ENCODE measurements at places on chromosomes 2 and 18.

DNA sequence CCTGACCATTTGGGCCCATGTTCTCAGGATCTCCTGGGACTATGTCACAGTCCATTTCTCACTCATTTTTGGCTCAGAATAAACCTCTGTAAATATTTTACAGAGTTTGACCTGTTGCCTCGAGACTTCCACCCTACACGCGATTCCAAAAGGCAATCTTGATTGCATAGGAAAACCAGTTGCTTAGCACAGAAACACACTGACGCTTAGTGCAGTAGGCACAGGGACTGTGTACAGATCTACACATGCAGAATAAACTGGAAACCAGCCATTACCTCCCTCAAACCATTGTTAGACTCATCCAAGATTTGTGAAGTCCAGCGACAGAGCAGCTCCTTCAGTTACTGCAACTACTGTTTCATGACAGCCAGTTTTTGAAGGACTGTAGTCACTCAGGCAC lies 73.0 kb downstream of the NCKAP5 start:
- no peaks in the 10 kb centered on the region for H3K36me3 ChIP-seq
- no peak for DNase-seq
- H3K4me3 ChIP-seq, result no peak overlapping the region
- H3K27ac ChIP-seq, result no peak overlapping the region
- H3K4me1 ChIP-seq, result no peaks in the 10 kb centered on the region

DNA sequence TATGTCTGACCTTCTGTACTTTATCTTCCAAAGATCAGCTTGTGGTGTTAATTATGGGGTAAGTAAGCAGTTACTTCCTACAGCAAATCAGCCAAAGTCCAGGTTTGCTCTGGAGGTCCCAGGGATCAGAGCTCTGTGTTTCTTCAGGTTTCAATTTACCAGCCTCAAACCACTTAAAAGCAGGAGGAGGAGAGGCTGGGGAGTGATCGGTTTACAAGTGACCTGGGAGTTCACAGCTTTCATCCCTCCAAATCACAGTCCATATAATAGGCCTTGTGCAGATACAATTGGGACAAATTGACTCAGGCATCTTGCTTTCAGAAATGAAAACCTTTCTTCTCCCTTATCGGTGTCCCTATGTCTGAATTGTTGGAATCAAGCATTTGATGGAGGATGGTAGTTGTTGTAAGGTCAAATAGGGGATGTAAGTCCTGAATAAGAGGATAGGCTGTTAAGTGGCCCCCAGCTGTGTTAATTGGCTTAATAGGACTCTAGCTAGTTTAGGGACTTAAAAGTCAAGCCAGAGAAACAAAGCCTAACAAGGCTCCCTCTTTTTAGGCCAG lies 188.0 kb upstream of the NT5C1B start:
- DNase-seq, result no peak
- H3K4me1 ChIP-seq, result peaks cover 9% of the 10 kb centered on the region
- H3K27ac ChIP-seq, result no peak overlapping the region
- H3K36me3 ChIP-seq, result no peaks in the 10 kb centered on the region

GRCh38 chr2:20050646-20051531 lies 539 bp downstream of the LAPTM4A start:
- H3K4me3 ChIP-seq, result peak overlapping the region; percentile 97
- peaks cover 27% of the 10 kb centered on the region for H3K4me1 ChIP-seq
- no peaks in the 10 kb centered on the region for H3K36me3 ChIP-seq
- peak; percentile 81 for DNase-seq
- H3K27ac ChIP-seq, result peak overlapping the region; percentile 100

GRCh38 chr2:189091253-189091652 lies 88.3 kb downstream of the COL5A2 start:
- no peak overlapping the region for H3K4me3 ChIP-seq
- H3K27me3 ChIP-seq, result no peaks in the 10 kb centered on the region
- DNase-seq, result peak; percentile 40
- H3K4me1 ChIP-seq, result peaks cover 78% of the 10 kb centered on the region
- H3K36me3 ChIP-seq, result peaks cover 70% of the 10 kb centered on the region

DNA sequence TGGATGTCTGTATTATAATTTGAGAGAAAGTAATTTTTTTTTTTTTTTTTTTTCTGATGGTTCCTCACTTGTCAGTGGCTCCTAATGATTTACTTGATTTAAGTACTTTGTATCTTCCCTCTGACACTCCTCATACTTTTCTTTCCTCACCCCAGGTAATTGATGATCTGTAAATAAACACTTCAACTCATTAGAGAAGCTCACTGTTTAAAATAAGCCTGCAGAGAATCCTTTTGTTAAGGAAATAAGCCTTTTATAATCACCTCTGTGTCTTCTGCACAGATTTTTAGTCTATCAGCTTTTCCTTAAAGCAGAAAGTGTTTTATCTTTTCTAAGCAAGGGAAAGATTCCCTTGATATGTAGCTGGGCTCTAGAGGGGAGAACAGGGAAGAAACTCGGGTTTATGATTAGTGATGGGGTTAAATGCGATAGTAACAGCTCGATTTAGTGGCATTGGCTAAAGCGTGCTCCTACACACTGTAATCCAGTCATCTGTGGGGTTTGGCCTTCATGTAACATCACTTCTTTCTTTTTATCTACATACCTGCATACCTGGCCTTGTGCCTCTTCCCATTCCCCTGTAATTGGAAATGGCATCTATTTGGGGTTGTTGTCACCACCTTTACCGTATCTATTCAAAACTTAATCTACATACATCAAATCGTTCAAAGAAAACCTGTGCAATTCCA lies 60.1 kb upstream of the LRRTM1 start:
- no peak for DNase-seq
- no peak overlapping the region for H3K27ac ChIP-seq
- H3K4me1 ChIP-seq, result no peaks in the 10 kb centered on the region
- H3K27me3 ChIP-seq, result no peaks in the 10 kb centered on the region
- H3K4me3 ChIP-seq, result no peak overlapping the region
- H3K36me3 ChIP-seq, result no peaks in the 10 kb centered on the region

- no peak for DNase-seq
- H3K4me1 ChIP-seq, result no peaks in the 10 kb centered on the region
- H3K27me3 ChIP-seq, result no peaks in the 10 kb centered on the region
- H3K36me3 ChIP-seq, result no peaks in the 10 kb centered on the region
Observed at GRCh38 chr2:186399082-186399644, 86.9 kb upstream of the ZC3H15 start.

DNA sequence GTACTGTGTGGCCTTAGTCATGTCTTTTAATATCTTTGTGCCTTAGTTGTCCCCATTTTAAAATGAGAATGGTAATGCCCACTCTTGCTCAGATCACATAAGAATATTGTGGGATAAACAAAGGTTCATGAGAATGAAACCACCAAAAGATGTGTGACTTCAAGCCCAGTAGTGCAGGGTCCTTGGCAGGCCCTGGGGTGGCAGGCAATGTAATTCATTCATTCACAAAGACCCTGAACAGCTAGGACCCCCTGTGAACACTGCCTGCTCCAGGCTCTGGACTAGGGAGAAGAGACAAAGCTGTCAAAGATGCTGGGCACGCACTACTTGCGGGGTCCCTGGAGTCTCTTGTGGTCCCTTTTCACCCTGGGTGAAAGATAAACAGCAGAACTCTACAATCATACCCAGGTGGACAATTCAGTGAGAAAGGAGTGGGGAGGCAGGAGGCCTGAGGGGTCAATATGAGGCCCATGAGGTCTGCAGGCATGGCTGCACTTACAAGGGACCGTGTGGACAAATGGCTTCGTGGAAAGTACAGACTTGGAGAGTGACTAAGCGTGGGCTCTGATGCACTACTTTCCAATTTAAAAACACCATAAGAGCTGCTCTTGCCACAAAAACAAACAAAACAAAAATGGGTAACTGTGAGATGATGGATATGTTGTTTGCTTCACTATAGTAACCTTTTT lies 136.1 kb downstream of the SMAD7 start:
- no peak overlapping the region for H3K4me3 ChIP-seq
- H3K27ac ChIP-seq, result no peak overlapping the region
- H3K4me1 ChIP-seq, result no peaks in the 10 kb centered on the region
- H3K36me3 ChIP-seq, result peaks cover 14% of the 10 kb centered on the region
- peak; percentile 24 for DNase-seq

DNA sequence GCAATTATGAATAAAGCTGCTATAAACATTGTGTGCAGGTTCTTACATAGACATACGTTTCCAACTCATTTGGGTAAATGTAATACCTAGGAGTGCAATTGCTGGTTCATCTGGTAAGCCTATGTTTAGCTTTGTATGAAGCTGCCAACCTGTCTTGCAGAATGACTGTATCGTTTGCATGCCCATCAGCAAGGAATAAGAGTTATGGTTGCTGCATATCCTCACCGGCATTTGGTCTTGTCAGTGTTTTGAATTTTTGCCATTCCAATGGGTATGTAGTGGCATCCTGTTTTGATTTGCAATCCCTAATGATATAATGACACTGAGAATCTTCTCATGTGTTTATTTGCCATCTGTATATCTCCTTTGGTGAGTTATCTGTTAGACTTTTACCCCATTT lies 20.7 kb downstream of the CCDC150 start:
- H3K4me3 ChIP-seq, result no peak overlapping the region
- peaks cover 12% of the 10 kb centered on the region for H3K4me1 ChIP-seq
- no peaks in the 10 kb centered on the region for H3K27me3 ChIP-seq

- no peak for DNase-seq
- H3K27me3 ChIP-seq, result peaks cover 10% of the 10 kb centered on the region
- no peaks in the 10 kb centered on the region for H3K36me3 ChIP-seq
Observed at GRCh38 chr18:56461151-56461550, 177.2 kb downstream of the TXNL1 start.

DNA sequence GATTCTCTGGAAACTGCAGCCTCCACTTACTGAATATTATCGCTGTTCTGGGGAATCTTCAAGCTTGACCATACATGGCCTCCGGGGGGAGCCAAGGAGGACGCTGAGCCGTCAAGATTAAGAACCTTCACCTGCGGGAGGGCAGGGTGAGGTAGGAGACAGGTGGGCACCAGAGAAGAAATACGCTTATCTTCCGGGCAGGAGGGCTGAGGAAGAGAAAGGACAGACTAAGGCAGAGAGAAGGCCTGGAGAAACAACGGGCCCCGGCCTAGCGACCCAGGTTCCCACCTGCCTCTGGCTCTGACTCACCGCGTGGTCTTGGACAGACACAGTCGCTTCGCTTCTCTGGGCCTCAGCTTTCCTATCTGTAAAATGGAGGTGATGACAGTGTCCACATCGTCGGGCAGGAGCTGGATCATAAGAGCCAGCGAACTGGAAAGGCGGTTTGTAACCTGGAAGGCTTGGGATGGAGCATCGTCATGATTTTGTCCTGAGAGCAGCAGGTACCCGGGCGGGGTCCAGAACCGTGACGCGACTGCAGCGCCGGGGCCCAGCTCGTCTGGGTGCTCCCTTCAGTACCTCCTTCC lies 659 bp downstream of the ZNF142 start:
- peak; percentile 80 for DNase-seq
- peak overlapping the region; percentile 89 for H3K4me3 ChIP-seq
- peaks cover 14% of the 10 kb centered on the region for H3K36me3 ChIP-seq

GRCh38 chr2:238167761-238168160 lies 9.0 kb downstream of the ERFE start:
- H3K4me3 ChIP-seq, result no peak overlapping the region
- H3K36me3 ChIP-seq, result peaks cover 4% of the 10 kb centered on the region
- peaks cover 40% of the 10 kb centered on the region for H3K4me1 ChIP-seq

- peaks cover 4% of the 10 kb centered on the region for H3K4me1 ChIP-seq
- H3K4me3 ChIP-seq, result no peak overlapping the region
- no peak for DNase-seq
- no peaks in the 10 kb centered on the region for H3K27me3 ChIP-seq
- no peak overlapping the region for H3K27ac ChIP-seq
Observed at GRCh38 chr2:235507928-235508327, 14.1 kb downstream of the AGAP1 start.

GRCh38 chr2:161166538-161167409 lies 6.5 kb downstream of the TANK start:
- no peaks in the 10 kb centered on the region for H3K27me3 ChIP-seq
- peaks cover 61% of the 10 kb centered on the region for H3K4me1 ChIP-seq
- peak overlapping the region; percentile 71 for H3K27ac ChIP-seq

DNA sequence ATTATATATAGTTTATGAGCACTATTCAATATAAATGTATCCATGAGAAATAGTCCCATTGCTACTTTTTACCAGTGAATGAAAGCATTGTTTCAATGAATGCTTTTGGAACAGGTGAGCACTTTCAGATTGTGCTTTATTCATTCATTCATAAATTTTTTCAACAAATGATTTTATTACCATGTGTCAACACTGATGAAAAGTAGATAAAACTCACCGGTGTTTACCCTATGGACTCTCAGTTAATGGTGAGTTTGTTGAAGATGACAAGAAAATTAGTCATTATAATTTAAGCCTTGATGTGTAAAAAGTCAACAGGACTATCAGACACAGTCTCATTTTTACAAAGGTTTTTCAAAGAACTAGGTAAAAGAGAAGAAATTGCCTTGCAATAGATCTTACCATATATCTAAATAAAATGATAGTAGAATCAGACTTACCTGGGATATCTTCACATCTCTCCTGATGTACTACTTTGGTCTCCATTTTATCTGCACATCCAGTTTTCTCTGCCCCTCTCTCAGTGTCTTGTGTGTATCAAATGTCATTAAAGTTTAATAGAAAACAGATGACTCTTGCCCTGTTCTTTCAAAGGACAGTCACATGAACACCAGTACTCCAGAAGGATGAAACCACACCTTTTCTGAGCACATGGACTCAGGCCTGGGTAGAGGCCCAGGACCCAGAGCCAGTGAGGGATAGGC lies 325.3 kb upstream of the RND3 start:
- H3K4me1 ChIP-seq, result no peaks in the 10 kb centered on the region
- no peak overlapping the region for H3K4me3 ChIP-seq
- no peaks in the 10 kb centered on the region for H3K36me3 ChIP-seq
- DNase-seq, result no peak
- H3K27ac ChIP-seq, result no peak overlapping the region

DNA sequence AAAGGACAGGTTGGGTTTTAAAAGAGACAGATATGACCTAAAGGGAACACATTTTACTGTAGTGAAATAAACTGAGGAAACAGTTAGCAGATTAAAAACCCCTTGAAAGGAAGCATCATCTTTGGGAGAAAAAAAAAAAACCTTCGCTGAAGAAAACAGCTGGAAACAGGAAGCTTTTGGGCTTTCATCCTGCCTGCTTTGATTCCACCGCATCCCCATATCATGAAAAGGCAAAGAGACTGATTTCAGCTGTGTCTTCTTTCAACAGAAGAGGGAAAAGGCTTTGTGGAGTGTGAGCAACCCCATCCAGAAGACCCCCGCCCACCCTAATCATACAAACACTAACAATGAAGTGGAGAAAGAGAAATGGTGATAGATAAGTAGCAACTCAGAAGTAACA lies 86.4 kb downstream of the TCF4 start:
- peak overlapping the region; percentile 70 for H3K4me3 ChIP-seq
- H3K36me3 ChIP-seq, result no peaks in the 10 kb centered on the region
- no peak for DNase-seq
- no peaks in the 10 kb centered on the region for H3K27me3 ChIP-seq

DNA sequence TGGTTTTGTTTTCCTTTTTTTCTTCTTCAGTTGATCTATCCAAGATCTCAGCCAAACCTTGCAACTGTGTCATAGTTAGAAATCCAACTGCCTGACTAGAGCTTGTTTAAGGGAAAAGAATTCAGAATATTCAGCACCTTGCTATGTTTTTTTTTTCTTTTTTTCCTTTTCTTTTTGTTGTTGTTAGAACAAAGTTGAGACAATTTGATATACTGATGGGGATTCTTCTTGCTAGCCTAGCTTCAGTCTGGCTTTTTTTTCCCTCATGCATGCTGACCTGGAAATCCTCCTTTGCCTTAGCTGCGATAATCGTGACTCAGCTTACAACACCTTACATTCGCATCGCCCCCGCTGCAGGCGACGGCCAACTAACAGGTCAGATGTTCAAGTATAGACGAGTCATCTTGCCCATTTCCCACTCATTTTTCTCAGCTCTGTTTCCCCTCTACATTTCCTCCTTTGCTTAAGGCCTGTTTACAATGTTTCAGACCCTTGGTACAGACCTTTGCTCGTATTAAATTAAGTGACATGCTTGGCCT lies 487.2 kb upstream of the RAB12 start:
- H3K27me3 ChIP-seq, result no peaks in the 10 kb centered on the region
- peak overlapping the region; percentile 10 for H3K4me3 ChIP-seq
- DNase-seq, result peak; percentile 93
- no peaks in the 10 kb centered on the region for H3K36me3 ChIP-seq

Measured in GM23248 (cell line).